Activated CD8-positive, alpha-beta T cell treated with anti-CD3 and anti-CD28 coated beads, Interleukin-2, amount 10 ng/mL, durations not matched to agents 7 days and 5 days (primary cell): ENCODE measurements at places on chromosomes 6 and 20.

GRCh38 chr20:58538752-58539151 is 23.6 kb upstream of the APCDD1L start:
- DNase-seq, result no peak

DNA sequence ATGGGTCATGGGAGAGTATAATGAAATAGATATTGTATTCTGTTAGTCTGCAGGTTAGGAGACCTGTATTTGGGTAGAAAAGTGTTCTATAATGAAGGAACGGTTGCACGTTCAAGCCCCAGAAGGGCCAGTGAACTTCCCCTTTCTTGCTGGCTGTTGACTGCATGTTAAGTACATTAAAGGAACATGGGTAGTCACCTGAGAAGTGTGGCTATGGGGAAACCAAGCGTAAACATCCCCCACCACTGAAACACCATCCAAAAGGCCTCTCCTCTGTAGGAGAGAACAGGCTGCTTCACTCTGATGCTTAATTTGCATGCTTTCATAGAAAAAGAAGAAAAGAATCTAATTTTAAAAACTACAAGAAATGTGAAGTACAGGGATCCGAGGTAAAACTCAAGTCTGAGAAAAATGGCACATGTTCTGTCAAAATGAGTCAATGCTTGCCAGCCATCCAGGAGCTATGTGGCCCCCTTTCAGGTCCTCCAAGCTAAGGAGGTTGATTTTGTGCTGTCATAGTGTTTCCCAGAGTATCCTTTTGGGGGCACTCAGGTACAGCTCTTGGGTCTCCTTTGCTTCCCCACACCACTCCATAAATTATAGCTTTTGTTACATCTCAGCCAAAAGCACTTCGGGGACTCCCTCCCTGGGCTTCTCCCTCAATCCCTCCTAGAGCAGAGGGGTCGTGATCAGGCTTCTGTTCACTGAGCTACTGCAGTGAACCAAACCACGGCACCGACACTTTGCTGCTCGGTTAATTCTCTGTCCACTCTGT is 283.7 kb upstream of the AGPAT4 start:
- no peak for DNase-seq

DNA sequence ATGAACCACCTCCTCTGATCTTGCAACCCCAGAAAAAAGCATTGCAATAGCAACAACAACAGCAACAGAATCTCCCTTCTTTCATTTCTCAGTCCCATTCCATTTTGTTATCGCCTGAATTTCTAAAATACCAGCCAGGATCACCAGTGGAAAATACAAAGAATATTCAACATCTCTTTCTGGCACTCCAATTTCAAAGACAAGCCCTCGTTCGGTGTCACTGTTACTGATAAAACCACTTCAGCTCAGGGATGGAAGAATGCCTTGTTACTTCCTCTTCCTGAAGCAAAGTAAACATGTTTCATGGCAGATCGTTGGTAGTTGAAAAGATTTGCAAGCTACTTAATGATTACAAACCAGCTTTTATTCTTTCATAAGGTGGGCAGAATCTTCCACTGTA is 94.0 kb upstream of the SPTLC3 start:
- DNase-seq, result no peak

- DNase-seq, result no peak
Observed at GRCh38 chr6:27679964-27680694, 207.2 kb upstream of the ZNF184 start.

DNA sequence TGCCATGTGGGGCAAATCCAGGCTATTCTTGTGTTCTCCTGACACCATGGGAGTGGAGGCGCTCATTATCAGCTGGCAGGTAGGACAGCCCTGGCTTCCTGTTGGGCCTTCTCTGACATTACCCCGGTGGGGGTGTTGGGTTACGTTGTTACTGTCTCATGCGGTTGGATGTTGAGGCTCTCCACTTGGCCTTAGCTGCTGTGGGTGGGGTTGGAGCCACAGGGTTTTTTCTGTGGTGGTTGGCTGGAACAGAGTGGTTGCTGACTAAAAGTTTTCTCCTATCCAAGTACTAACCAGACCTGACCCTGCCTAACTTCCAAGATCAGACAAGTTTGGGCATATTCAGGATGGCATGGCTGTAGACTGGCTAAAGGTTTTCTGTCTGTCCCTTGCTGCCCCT is 20.2 kb downstream of the RIPK1 start:
- DNase-seq, result no peak
